ENCODE measurements at places on chromosomes 1 and 21.
A peak's percentile ranks its signal among the peaks of the same experiment; 100 is the strongest.

DNA sequence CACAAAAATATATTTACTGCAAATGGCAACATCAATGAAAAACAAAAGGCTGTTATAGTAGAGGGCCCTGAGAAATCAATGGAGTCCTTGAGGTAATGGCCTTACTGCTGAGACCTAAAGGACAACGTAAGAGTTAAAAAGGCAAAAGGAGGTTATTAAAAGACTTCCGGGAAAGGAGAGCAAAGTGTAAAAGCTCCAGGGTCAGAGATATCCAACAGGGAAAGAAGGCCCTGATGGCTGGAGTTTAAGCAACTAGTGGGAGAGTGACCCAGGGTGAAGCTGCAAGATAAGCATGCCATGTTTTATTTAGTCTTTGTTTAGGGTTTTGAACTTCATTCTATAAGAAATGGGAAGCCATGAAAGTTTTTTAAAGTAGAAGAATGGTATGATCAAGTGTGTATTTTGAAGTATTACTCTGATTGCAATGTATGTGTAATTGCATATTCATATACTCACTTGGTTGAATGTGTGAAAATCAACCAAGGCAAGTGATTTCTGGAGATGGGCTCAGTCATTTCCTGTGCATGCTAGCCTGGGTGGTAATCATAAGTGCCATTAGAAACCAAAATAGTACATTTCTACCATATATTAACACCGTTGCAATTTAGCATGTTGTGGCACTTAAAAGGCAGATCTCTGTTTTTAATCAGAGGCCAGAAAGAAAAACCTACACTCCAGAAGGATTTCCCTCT is 5.3 kb upstream of the DPYD start:
- no peak for DNase-seq

GRCh38 chr1:72623299-72623708 is 341.0 kb upstream of the NEGR1 start:
- peak; percentile 52 for DNase-seq

DNA sequence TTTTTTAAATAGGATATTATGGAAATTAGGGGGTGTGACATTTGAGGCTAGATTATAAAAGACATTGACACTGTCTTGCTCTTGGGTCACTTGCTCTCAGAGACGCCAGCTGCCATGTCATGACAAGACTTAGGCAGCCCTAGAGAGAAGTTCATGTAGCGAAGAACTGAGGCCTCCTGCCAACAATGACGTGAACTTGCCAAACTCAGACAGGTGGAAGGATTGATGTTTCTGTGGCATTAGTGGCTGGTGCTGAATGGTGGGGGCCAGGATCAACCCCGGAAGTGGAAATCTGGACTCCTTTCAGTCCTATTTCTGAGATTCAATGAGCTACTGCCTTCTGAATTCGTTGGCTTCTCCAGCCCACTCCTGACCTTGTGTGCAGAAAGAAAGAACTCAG is 14.7 kb downstream of the NCF2 start:
- DNase-seq: no peak

GRCh38 chr1:28602536-28603439 is 10.7 kb downstream of the RAB42 start:
- peak; percentile 70 for DNase-seq

GRCh38 chr1:32239337-32239736 is 7.7 kb upstream of the FAM167B start:
- no peak for DNase-seq

DNA sequence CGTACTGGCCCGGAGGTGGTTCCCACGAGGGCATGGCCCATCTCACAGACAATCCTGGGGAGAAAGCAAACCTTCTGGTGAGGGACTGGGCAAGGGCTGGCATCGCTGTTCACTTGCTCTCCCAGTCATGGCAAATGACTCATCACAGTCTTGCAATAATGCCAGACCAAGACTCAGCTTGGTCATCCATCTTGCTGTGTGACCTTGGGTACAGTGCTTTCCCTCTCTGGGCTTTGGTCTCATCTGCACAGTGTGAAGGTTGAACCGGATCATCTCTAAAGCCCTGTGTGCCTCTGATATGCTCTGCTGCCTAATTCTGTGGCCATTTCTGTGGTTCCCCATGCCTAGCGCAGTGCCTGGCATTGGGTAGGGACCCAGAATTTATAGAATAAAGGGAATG is 143.6 kb upstream of the CD34 start:
- no peak for DNase-seq

DNA sequence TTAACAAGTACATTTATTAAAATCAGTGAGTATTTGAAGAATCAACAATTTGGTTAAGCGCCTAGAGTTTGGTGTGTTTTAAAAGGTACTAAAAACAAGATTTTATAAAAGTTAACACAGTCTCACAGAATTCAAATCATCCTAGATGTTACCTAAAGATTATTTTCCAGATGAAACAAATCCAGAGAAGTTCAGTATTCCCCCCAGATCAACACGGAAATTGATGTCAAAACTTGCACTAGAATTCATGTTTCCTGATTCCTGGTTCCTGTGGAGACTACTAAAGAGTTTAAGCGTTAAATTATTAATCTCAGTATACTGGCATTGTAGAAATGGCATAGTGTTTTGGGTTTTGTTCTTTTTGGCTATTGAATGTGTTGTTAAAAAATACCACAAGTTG is 1.4 kb downstream of the PTBP2 start:
- DNase-seq: no peak

- no peak for DNase-seq
Measured at GRCh38 chr21:36396325-36396724, 11.1 kb downstream of the CHAF1B start.

DNA sequence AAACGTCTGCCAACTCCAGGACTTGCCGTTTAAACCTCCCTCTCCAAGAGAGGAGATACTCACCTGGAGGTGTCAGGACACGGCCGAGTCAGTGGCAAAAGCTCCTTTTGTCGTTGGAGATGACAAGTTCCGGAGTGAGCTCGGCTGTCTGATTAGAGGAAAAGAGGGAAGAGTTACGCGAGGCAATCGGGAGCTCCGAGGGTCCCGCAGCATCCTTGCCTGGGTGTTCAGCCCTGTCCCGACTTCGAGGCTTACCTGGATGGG is 497 bp downstream of the ID3 start:
- DNase-seq: no peak

All from right forelimb (tissue), 1 donor.